Esophagus squamous epithelium (tissue), 5 donors: ENCODE measurements at places on chromosomes 5 and 9. TPM values are rescaled to one million over a fixed set of nuclear protein-coding genes. Genes with fewer than 3 reads are reported as not detected.

TMEM171 gene
- 6.2 TPM for total RNA-seq

SLC25A2 gene
- 0.29 TPM for total RNA-seq

TSSK1B gene
- total RNA-seq, result 0.12 TPM

PCDHB11 gene
- 2.1 TPM for total RNA-seq

GRCh38 chr9:79817438-79818004 is 245.8 kb downstream of the TLE4 start:
- no peak for DNase-seq

- no peak for DNase-seq
Measured at GRCh38 chr9:77978086-77978781, 53.4 kb downstream of the GNAQ start.

DNA sequence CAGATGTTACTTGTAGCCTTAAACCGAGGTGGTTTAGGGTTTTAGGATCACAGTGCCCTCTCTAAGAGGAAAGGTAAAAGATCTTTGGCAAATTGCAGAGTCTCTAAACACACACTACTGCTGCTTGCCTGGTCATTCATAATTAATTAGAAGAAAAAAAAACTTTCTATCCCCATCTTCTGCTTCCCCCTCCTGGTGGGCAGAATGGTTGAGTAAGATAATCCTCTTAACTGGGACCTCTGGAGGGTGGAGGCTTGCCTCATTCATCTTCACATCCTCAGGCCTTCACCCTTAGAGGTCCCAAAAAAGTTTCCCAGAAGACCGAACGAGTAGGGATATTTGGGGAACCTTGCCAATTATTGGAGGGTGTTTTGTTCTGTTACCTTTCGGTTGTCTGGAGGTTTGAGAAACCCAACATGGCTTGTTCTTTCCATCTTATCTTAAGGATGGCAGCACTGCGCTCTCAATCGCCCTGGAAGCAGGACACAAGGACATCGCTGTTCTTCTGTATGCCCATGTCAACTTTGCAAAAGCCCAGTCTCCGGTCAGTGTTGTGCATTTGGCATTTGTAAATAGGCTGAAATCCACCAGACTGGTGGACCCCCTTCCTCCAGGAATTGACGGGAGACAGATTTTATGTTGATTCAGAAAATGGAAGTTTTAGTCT is 97.3 kb upstream of the DMRT1 start:
- no peak for DNase-seq
